ENCODE measurements at places on chromosomes 2 and 18.

GRCh38 chr2:211745295-211746097, 793.1 kb downstream of the ERBB4 start:
- DNase-seq, result peak; percentile 22

GRCh38 chr2:218805627-218806026, 23.7 kb downstream of the CYP27A1 start:
- DNase-seq, result no peak

GRCh38 chr2:12083081-12083581, 336.7 kb downstream of the LPIN1 start:
- DNase-seq, result no peak

DNA sequence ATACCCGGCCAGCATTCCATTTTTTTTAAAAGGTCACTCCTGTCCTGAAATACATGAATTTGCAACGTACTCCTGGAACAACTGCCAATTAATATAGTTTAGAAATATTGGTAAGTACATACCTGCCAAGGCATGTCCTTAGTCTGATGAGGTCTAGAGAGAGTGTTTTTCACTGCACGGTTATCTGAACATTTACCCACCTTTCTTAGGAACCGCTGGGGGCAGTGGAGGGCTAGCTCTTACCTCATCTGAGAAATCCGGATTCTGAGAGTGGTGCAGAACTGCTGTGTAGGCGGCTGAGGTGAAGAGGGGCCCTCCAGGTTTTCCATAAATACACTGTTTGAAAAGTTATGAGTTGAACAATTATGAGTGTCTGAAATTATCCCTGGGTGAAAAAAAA, 133.1 kb upstream of the CCDC195 start:
- DNase-seq, result no peak

GRCh38 chr2:11914455-11914854, 168.0 kb downstream of the LPIN1 start:
- DNase-seq, result no peak

DNA sequence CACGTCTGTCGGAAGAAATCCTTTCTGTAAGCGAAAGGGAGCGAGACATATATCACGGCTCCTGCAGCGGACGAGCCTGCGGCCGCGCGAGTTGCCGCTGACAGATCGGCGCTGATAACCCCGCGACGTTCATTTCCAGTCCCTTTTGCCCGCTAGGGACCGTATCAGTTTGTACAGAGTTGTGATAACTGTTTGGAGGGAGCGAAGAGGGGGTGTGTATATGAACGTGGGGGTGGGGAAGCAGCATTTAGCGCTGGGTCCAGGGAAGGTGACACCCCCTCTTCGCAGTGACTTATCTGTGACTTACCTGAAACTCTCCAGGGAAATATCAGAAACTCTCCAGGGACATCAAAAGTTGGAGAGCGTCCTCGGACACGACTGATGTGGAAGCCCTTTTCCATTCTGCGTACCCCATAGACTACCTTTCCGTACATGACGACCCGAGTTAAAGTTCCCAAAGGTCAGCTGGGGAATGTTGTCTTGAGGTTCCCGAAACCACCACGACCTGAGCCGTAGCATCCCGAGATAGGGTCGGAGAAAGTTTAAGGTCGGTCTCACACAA, 948 bp upstream of the GATA6 start:
- no peak for DNase-seq

- no peak for DNase-seq
These were observed 154.0 kb downstream of the DYSF start for GRCh38 chr2:71607151-71607889.

GRCh38 chr2:178229927-178230326, 35.6 kb downstream of the OSBPL6 start:
- no peak for DNase-seq

DNA sequence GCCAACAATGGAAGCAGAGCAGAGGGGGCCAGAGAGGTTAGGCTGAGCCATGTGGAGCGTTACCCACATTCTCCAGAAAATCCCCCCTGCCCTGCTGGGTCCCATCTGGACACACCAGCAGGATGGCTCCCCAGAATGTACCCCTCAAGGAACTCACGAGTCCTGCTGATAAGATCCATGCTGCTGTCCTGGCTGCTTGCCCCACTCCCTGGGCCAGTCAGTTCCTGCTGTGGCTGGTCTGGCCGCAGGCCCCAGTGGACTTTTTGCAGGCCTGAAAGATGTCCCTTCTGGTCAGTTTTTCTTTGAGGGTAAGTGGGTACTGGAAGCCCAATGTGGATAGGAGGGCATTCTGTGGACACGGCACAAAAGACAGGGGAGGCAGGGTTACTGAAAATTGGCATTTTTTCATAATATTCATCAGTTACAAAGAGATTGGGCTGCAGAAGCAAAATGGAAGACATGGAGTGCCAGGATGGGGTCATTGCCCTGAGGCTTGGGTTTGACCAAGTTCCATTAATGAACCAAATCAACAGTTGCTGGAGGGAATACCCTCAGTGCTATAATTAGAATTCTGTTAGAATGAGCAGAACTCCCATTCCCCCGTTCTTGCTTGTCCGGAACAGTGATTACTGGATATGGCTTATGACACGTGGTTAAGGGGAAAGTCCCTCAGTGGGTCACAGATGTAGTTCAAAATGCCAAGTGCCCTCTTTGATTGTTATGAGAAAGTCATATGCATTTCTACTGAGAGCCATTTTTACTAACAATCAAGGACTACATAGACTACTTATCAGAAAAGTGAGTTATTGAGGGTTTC, 38.7 kb downstream of the SLC4A5 start:
- DNase-seq, result no peak

DNA sequence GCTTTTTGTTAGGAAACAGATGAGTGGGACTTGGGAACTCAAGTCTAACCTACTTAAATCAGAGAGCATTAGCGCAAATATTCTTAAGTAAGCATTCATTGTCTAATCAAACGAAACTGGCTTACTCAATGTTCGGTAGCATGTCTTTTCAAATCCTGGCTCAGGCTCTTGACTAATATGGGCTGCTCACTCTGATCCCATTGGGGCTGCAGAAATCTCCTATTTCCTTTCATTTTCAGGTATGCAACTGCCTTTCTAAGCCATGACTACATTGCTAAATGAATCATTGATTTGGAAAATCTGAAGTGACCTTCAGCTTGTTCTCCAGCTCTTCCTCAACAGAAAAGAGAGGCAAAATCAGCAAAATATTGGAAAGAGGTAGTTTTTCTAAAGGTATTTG, 2084.4 kb upstream of the PIK3C3 start:
- no peak for DNase-seq

DNA sequence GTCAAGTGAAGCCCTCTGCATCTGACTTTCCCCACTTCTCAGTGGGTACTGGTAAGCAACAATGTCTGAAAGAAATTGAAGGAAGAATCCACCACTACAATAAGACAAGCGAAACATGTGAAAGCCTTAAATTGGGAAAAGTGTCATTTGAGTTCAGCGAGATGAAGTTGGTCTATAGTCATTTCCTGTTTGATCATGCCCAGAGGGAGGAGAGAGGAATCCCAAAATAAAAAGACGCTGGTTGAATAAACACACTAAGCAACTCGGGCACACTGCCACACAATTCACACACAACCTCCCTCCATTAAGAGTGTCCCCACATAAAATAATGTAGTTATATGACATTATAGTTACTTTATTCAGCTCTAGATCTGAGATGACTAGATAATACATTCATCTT, 166.1 kb downstream of the CBLN2 start:
- DNase-seq, result no peak

- no peak for DNase-seq
These were observed 3.7 kb downstream of the FBXO48 start for GRCh38 chr2:68463287-68463877.

DNA sequence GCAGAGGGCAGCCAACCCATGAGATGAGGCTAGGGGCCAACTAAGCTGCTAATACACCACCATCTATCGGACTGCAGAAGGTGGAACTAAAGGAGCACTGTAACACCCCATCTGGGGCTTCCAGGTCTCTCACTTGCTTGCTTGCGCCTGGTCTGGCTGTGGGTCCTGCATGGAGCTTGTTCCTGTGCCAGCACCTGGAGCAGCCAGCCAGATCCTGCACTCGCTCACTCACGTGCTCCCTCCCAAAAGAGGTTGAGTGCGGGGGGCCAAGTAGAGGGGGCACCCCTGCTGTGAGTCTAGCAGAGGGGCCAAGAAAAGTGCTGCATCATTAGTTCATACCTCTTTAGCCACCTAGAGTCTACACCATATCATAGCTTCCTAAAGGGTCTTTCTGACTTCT, 250.9 kb downstream of the LRRTM4 start:
- DNase-seq, result no peak

- DNase-seq, result no peak
These were observed 186.5 kb downstream of the CCDC102B start for GRCh38 chr18:68984342-68984741.

DNA sequence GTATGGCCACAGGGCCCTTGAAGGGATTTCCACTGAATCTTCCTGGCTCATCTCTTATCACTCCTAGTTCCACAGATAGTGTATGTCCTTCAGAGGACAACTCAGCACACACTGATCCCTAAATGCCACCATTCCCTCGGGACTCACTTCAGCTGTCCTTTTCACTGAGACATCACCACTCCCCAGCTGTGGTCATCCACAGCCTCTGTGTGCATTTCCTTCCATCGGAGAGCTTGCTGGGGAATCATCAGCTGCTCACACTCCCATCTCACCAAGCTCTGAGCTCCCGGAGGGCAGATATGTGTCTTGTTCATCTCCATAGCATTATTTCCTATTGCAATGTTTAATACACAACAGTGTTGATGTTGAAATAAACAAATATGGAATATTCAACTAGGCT, 759.5 kb downstream of the RNF144A start:
- DNase-seq, result no peak

- no peak for DNase-seq
These were observed 106.7 kb downstream of the TSHZ1 start for GRCh38 chr18:75317300-75317699.

- DNase-seq, result no peak
These were observed 160 bp downstream of the SPTBN1 start for GRCh38 chr2:54456362-54456611.

DNA sequence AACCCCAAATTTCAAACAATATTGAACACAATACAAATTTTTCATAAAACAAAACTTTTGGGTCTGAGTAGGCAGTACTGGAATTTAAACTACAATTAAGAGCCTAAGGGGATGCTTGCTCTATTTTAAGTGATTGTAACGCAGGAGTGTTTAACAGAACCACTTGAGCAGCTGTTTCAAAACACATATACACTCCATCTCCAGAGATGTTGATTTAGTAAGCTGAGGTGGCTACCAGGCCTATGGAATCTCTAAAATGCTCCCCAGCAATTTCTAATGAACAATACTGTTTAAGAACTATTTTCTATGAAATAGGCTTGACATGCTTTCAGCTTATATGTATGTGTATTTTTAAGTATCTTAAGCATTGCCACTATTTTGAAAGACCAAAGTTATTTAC, 58.5 kb downstream of the SP3 start:
- DNase-seq, result no peak

DNA sequence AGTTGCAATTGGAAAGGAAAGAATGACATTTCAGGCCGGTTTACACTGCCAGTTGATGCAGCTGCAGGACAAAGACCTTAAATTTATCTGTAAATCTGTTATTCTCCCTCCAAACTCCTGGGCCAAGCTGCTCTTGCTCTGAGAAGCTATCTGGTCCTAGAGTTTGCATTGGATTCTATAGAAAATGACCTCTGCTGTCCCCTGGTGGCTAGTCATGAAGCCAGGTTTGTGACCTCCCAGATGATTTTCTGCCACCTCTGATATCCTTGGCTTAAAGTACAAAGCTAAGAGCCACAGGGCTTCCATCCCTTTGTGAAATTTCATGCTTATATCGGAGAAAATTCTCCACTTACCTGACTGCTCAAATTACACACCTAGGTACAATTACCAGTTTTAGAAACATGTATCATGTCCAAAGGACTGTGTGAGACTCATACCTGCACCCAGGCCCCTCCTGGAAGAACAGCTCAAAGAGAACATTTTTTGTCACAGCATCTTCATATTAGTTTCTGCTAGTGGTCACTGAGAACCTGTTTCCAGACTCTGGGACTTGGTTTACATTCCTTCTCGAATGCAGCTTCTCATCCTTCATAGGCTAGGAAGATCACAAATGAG, 28.9 kb upstream of the IER3IP1 start:
- DNase-seq, result peak; percentile 11
